ENCODE measurements at places on chromosomes 3 and 15.

GRCh38 chr15:56758770-56759449 lies 25.6 kb upstream of the ZNF280D start:
- no peak for DNase-seq

DNA sequence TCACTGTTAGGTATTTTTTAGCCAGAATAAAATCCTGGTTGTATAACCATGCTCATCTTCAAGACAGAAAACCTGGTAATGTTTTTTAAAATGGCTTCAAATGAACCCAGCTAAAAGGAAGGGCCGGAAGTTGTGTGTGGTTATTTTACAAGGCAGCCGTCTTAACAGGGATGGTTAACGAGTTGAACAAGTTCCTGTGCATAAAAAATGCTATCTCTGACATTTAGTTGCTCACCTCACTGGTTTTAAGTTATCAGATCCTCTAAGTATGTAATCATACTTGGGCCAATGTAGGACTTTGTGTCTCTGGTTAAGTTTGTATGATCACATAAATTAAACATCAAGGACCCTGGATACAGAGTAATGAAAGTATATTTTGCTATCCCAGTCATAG lies 2.1 kb downstream of the ATP11B start:
- DNase-seq: no peak

- no peak for DNase-seq
These were observed 152.3 kb downstream of the MAGI1 start for GRCh38 chr3:65886391-65886790.

- DNase-seq: no peak
These were observed 41.6 kb downstream of the MEGF11 start for GRCh38 chr15:66211670-66212562.

- no peak for DNase-seq
These were observed 103.1 kb downstream of the CMSS1 start for GRCh38 chr3:99920481-99921376.

DNA sequence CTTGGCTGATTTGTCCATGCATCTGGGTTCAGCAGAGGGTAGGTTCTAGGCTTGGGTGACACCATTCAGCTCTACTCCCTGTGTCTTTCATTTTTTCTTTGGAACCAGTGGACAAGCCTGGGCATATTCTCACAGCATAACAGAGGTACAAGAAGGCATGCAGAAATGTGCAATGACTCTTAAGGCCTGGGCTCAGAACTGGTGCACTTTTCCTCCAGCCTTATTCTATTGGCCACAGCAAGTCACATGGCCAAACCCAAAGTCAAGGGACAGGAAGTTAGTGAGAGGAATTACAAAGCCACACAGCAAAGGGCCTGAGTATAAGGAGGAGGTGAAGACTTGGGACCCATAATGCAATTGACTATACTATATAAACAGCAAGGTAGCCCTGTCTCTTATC lies 200.9 kb upstream of the CTDSPL start:
- DNase-seq: no peak

GRCh38 chr15:25727116-25727515 lies 136.0 kb downstream of the ATP10A start:
- no peak for DNase-seq

- no peak for DNase-seq
These were observed 124.8 kb downstream of the CHDH start for GRCh38 chr3:53721187-53722119.

GRCh38 chr3:106367496-106367895 lies 498.7 kb upstream of the CBLB start:
- no peak for DNase-seq

GRCh38 chr3:39907981-39908380 lies 98.6 kb downstream of the MYRIP start:
- DNase-seq: no peak

DNA sequence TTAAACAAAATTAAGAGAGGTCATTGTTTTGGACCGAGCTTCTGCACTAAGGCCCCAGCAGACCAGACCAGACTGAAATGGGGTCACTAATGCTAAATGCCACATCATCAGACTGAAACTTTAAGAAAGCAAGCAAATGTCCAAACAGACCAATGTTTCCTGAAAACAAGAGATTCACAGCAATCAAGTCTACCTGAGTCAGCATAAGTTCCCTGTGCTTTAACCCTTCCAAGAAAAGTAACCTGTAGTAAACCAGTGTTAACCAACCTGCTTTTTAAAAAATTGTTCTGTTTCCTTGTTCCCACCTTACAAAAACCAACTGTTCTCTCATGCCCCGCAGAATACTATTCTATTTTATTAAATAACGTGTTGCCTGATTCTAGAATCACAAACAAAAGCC lies 241.1 kb upstream of the GADL1 start:
- DNase-seq: no peak

GRCh38 chr3:104549099-104549714 lies 817.5 kb upstream of the ALCAM start:
- no peak for DNase-seq

GRCh38 chr3:69648126-69648525 lies 91.1 kb upstream of the MITF start:
- DNase-seq: no peak

- no peak for DNase-seq
These were observed 1.9 kb upstream of the MEX3B start for GRCh38 chr15:82047453-82048400.

- no peak for DNase-seq
These were observed 59.0 kb downstream of the FRMD4B start for GRCh38 chr3:69326855-69327300.

DNA sequence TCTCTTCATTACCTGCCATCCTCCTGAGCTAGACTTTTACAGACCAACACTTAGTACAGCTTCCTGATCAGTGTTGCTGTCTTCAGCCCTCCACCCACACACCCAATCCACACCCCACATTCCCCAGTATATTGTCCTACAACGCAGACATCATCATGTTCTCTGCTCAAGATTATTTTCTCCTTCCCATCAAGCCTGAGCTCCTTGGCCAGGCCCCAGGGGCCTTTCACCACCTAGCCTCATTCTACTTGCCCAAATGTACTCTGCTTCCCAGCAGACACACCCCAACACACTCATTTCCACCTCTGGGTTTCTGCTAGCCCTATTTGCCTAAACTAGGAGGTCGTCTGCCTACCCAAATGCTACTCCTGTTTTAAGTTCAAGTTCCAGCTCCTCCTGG lies 37.0 kb downstream of the DAPK2 start:
- DNase-seq: no peak

- DNase-seq: no peak
These were observed 52.4 kb upstream of the FAM174B start for GRCh38 chr15:92707880-92708551.

GRCh38 chr15:47395076-47395475 lies 322.2 kb upstream of the SEMA6D start:
- no peak for DNase-seq

GRCh38 chr15:76286271-76286879 lies 24.9 kb downstream of the ETFA start:
- no peak for DNase-seq

GRCh38 chr3:48962939-48963338 lies 27.1 kb upstream of the P4HTM start:
- no peak for DNase-seq

DNA sequence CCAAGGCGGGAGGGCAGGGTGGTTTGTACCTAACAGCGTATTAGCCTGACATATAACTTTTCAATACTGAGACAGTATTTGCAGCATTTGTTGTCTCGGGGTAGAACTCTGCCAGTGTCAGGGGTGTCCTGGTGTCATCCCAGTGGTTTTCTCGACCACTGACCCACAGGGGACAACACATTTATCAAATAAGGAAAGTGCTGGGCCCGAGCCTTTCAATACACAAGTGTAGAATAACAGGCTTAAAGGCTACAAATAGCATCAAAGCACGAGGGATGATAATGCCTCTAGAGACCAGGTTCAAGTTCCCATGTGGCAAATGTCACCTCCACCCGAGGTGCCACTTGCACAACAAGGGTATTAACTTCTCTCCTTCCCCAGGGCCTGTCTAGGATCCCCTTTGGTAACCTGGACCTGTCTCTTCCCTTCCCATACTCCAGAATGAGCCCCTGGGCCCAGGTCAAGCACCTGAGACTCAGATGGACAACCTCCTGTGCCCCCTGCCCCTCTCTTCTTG lies 9.5 kb upstream of the SLC6A6 start:
- no peak for DNase-seq

DNA sequence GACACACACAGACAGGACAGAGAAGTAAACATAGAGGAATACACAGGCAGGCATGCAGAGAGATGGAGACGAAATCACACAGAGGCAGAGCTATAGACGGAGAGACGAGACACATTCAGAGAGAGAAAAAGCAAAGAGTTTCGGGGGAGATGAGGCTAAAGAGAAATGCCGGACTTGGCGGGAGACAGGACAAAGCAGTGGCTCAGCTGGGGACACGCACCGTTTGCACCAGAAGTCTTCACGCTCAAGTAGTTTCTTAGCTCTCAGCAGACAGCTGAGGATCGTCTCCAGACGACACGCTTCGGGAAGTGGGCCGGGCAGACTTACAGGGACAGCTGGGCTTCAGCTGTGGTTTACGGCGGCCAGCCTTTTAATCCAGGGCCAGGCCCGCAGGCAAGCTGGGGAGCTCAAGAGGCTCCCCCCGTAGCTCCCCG lies 56.2 kb upstream of the DLG1 start:
- no peak for DNase-seq

DNA sequence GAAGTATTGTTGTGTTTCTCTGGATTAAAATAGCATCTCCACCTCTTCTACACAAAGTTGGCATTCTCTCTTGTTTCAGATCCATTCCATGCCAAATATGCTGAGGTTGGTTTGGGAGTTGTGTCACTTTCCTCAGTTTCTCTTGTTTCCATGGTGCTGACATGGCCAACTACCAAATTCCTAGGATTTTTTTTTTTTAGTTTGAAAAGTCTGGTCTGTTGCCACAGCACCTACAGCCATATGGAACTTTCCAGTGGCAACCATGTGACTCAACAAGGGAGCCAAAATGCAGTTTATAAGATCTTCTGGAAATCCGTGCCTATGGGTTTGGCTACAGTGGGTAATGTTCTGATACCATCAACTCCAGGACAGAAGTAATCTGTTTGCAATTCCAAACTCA lies 96.0 kb upstream of the CLSTN2 start:
- no peak for DNase-seq

GRCh38 chr3:155981669-155982068 lies 111.2 kb downstream of the GMPS start:
- no peak for DNase-seq

DNA sequence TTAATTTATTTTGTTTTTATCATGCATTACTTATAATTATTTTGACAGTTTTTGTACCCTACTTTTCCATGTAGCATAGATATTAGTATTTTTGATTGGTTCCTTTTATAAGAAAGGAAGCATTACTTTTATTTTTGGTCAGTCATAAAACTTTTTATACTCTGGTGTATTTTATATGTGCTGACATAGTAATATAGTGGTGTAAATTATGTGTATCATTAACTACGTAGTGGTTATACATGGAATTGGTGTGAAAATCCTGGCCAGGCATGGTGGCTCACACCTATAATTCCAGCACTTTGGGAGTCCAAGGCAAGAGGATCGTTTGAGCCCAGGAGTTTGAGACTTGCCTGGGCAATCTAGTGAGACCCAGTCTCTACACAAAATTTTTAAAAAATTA lies 18.8 kb upstream of the NIPA2 start:
- no peak for DNase-seq

DNA sequence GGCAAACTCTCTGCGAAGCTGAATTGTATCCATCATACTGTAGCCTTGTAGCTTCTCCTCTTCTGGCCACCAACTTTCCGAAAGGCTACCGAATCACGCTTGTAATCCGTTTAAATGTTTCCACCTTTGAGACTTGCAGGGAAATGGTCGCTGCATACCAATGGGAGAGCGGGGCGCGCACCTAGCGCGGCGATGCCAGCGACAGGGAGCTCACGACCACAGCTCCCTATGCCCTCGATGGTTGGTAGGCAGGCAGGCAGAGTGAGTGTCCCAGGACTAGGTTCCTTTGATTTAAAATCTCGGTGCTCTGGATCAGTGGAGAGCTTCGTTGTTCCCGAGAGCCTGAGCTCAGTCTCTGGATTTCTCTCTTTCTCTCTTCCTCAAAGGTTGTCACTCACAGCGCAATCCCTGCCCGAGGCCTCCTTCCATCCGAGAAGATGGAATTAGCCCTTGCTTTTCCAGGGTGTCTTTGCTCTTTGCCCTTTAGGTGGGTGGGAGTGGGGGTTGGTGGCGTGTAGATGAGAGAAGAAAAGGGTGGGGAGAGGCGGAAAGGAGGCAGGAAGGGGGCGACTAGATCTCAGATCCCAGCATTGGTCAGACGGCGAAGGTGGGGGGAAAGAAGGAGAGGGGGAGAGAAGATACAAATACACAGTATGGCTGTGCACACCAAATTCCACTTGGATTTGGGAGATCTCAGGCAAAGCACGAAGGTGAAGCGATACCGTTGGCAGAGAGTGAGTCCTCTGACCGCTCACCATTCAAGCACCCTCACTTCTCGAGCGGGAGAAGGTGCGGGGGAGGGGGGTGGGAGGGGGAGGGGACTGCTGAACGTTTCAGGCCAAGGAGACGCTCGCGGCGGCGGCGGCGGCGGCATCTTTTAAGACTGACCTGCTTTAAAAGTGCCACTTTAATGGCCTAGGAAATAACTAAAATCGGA lies at the start of gene SLITRK3:
Gene SLITRK3 (minus strand): TSS at position 745 of the 937 bp plus-strand sequence. CDS start 5,554 bp downstream, outside the sequence.
- DNase-seq: no peak

DNA sequence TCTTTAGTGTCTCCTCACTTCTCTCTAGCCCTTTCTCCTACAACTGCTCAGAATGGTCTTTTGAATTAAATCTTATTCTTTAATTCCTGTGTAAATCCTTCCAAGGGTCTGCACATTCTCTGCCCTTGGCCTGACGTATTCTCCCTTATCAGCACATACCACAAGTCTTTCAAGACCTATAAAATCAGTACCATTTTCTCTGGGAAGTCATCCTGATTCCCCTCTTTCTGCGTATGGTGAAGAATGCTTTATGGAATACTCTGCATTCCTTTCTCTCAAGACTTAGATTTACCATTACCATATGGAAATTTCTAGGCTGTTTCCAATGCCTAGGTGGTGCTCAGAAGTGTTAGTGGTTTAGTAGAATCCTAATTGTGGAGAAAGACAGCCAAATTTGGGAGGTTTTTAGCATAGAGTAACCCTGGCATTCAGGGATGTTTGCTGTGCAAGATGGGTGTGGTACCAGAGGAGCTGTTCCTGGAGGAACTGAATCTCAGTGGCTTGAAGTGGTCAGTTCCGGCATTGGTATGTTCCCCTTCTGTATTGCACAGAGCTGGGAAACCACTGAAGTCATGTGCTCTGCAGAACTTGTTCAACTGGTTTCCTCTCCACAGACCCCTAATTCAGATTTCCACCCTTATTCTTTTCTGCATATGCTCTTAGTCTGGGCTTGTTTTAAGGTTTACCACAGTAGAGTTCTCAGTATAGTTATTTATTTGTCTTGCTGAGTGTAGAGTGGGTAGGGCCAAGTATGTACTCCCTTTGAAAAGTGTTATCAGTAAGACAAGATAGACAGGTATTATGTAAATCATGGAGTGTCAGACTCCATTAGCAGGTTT lies 24.5 kb downstream of the IQGAP1 start:
- no peak for DNase-seq

GRCh38 chr3:15634671-15635070 lies 33.1 kb downstream of the BTD start:
- DNase-seq: no peak
